ENCODE measurements at places on chromosomes 1 and 21. TPM values are rescaled to one million over a fixed set of nuclear protein-coding genes. Genes with fewer than 3 reads are reported as not detected.

Gene VWA1
- 18.0 TPM for total RNA-seq

Gene NIPAL3
- 21.2 TPM for total RNA-seq

Gene AGMAT
- 0.26 TPM for total RNA-seq

Gene EXTL2
- total RNA-seq, result 20.8 TPM

Gene TAS1R1
- 0.17 TPM for total RNA-seq

Gene FLVCR1
- total RNA-seq, result 3.8 TPM

Gene ALX3
- not detected for total RNA-seq

Gene MXRA8
- 672 TPM for total RNA-seq

Gene TCHHL1
- not detected for total RNA-seq

Gene MARK1
- total RNA-seq, result 0.94 TPM

Gene DISC1
- 2.6 TPM for total RNA-seq

Gene SLFNL1
- total RNA-seq, result 0.58 TPM
